Stimulated activated CD8-positive, alpha-beta memory T cell treated with anti-CD3 and anti-CD28 coated beads, Interleukin-15, amount 100 ng/mL, for 24 hours (primary cell): ENCODE measurements at places on chromosomes 5 and 9.

- no peak for DNase-seq
These were observed 19.4 kb downstream of the S1PR3 start for GRCh38 chr9:89010526-89011111.

DNA sequence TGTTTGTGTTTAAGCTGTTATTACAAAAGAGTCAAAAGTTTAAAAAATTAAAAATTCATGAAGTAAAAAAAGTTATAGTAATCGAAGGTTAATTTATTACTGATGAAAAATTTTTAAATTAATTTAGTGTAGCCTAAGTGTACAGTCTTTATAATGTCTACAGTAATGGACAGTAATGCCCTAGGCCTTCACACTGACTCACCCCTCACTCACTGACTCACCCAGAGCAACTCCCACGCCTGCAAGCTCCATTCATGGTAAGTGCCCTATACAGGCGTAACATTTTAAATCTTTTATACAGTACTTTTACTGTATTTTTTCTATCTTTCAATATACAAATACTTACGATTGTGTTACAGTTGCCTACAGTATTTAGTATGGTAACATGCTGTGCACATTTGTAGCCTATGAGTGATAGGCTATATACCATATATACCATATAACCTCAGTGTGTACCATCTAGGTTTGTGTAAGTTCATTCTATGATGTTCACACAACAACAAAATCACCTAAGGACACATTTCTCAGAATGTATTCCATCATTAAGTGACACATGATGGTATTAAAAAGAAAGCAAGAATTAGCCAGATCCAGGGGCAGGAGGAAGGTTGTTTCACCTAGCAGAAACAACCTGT is 40.1 kb downstream of the DCAF10 start:
- DNase-seq, result no peak

GRCh38 chr9:100428871-100429654 is 2.1 kb downstream of the MSANTD3 start:
- no peak for DNase-seq

- DNase-seq, result no peak
These were observed 180.5 kb upstream of the CLINT1 start for GRCh38 chr5:158039441-158039840.

GRCh38 chr9:88781628-88782391 is 209.5 kb upstream of the S1PR3 start:
- no peak for DNase-seq
